ENCODE measurements at places on chromosomes 5 and 9.

- no peak for DNase-seq
Observed at GRCh38 chr5:123097871-123098735, 9.1 kb downstream of the PRDM6 start.

- DNase-seq: no peak
Observed at GRCh38 chr5:96881511-96882115, 5.3 kb downstream of the ERAP2 start.

- no peak for DNase-seq
Observed at GRCh38 chr9:89353989-89354388, 35.7 kb downstream of the SECISBP2 start.

- no peak for DNase-seq
Observed at GRCh38 chr9:127064335-127064734, 58.1 kb downstream of the ANGPTL2 start.

GRCh38 chr9:14314424-14314928 lies 535 bp upstream of the NFIB start:
- DNase-seq: peak; percentile 20

- DNase-seq: no peak
Observed at GRCh38 chr5:84445049-84445685, 60.5 kb upstream of the EDIL3 start.

DNA sequence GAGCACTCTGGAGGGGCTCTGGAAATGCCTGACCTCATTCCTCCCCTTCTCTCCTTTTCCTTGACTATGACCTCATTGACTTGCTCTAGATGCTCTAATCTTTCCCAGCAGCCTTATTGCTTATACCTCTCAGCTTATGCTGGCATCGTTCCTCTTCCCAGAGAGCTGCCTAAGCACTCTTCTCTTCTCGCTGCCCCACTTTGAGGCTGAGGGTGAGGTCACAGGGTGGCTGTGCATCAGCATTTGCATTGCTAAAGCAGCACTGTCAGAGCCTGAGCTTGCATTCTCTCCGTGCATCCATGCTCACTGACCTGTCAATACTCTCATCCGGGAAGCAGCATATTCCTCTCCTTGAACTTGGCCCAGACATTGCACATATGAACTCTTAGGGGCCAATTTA lies 96.4 kb upstream of the NTRK2 start:
- no peak for DNase-seq

- DNase-seq: peak; percentile 37
Observed at GRCh38 chr5:53423724-53424123, 56.7 kb upstream of the FST start.

- peak; percentile 96 for DNase-seq
Observed at GRCh38 chr5:126384985-126385384, 38.2 kb upstream of the GRAMD2B start.

GRCh38 chr5:157109744-157110143 lies 900 bp upstream of the HAVCR2 start:
- DNase-seq: no peak

GRCh38 chr5:136622747-136623146 lies 257.4 kb upstream of the TRPC7 start:
- no peak for DNase-seq

- no peak for DNase-seq
Observed at GRCh38 chr9:104794070-104794469, 30.1 kb downstream of the NIPSNAP3B start.

DNA sequence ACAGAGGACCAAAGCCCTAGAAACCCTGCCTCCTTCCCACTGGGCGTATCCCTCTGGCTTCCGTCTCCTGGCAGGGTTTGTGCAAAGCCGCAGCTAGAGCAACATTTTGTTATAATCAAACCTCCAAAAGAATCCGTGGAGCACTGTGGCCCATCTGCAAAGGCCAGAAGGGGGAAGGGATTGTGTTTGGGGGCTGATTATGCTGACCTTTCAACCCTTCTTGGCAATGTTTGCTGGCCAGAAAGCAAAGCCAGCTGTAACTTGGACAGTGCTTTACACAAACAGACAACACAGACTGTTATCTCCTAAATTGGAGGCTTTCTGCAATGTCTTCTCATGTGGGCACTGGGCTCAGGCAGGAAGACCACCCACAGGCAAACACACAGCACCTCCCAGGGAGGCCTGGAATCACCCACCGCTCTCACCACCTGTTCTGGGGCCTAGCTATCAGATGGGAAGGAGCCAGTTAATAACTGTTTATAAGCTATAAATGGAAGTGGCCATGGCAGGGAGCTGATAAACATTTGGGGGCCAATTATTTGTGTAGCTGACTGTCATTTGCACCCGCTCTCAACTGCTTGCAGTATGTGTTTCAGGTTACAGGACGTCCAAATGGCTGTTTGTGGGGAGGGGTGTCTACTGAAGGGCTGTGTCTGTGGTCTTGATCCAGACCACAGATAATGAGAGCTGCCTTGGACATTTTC lies 121.6 kb upstream of the ERCC6L2 start:
- DNase-seq: no peak

- no peak for DNase-seq
Observed at GRCh38 chr5:150703762-150704161, 2.9 kb upstream of the RBM22 start.

DNA sequence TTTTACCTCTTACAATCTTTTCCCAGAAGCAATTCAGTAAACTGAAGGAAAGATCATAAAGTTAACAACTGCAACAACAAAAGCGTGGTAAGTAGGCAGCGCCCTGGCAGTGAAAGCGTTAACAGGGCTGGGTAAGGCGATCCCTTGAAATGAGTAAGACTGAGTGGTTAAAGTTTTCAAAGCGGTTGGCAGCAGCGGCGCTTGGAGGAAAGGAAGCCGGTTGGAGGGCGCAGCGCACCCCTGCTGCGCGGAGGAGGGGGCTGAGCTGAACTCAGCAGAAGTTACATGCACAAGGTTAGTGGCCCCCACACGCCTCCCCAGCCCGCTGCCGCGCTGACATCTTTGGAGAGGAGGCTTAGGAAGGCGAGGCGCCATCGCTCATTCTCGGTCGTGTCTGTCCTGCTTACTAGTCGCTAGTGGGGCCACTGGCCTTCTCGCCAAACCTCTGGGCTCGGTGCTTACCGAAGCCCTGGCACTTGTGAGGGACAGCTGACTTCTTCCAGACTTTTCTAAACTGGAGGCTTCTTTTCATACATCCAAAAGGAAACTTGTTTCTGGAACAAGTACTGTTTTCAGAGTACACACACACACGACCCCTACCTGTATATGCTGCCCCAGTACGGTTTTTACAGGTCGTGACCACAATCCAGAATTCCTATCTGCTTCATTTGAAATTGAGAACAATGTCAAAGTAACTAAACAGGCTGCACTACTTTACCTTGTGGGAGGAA lies at the start of gene SH3RF2:
Gene SH3RF2 (plus strand): TSS at position 178 of the 731 bp plus-strand sequence. CDS start 1,351 bp downstream, outside the sequence.
- peak; percentile 78 for DNase-seq

- DNase-seq: no peak
Observed at GRCh38 chr9:18032636-18033035, 441.3 kb upstream of the ADAMTSL1 start.

GRCh38 chr9:27626244-27627187 lies 53.2 kb upstream of the C9orf72 start:
- no peak for DNase-seq

- DNase-seq: peak; percentile 68
Observed at GRCh38 chr5:134561871-134562296, 36.4 kb downstream of the JADE2 start.

GRCh38 chr5:148866024-148866423 lies 39.6 kb downstream of the ADRB2 start:
- no peak for DNase-seq

DNA sequence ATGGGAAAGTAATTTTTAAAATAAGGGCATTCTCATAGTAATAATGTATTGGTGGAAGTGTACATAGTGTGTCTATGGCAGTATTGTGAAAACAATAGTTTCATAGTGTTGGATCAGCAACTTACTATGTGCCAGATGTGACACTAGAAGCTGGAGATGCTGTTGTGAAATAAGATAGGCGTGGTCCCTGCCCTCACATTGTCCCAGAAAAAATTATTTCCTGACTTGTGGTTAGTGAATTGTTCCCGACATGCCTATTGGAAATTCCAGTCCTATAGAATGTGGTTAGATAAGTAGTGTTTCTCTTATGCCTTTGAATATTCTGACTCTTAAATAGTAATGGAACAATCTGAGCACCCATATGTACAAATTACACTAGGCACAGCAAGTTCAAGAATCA lies 55.3 kb upstream of the MTAP start:
- peak; percentile 47 for DNase-seq

- no peak for DNase-seq
Observed at GRCh38 chr9:81116340-81117137, 572.8 kb downstream of the TLE1 start.

- no peak for DNase-seq
Observed at GRCh38 chr9:134502266-134502791, 139.3 kb upstream of the COL5A1 start.

DNA sequence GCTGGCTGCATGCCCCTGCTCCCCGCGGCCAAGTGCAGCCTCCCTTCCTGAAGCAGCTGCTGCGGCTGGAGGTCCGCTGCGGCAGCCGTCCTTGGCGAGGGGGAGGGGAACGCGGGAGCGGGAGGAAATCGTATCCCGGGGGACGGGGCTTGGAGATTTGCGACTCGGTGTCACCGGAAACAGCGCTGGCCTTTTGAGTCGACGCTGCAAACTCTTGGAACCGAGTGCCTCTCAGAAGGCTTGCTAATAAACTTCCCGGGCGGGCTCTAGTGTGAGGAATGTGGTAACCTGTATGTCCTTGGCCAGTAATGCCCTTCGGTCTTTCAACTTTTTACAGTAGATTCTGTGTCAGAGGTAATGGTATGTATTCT lies 82.7 kb downstream of the PTPDC1 start:
- no peak for DNase-seq

- no peak for DNase-seq
Observed at GRCh38 chr5:179422213-179422855, 77.1 kb upstream of the ADAMTS2 start.

DNA sequence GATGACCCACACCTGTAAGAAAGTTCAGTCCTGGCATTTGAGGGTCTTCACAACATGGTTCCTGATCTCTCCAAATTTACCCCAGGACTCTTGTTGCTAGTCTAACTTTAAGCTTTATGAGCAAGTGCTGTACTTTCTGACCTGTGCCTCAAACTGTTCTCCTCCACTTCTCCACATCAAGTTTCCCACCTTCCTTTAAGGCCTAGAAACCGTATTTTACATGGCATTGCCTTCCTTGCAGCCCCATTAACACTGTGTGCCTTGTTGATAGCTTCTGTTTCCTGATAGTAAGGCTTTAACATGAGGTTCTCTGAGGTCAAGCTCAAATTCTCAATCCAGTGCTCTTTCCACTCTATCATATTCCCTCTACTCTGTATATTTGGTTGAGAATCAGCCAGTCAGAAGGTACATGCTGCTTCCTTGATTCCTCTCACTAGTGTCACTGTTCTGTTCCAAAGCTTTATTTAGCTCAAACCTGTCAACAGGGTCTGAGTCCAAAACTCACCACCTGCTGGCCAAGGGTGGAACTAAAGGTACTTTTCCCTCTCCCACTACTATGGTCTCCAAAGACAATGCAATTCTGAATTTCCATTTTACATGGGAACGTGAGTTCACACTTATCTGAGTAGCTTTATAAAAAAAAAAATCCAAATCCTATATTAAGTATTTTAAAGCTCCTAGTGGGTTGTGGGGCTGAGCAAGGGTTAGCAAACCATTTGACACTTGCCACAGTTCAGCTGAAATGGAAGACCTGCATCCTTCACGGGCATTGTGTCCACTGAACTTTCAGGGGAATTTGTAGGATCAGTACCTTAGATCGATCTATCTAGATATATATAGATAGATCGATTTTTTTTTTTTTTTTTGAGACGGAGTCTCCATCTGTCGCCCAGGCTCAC lies 21.1 kb downstream of the VCP start:
- DNase-seq: peak; percentile 58

- peak; percentile 24 for DNase-seq
Observed at GRCh38 chr5:139091439-139092156, 106.6 kb downstream of the SIL1 start.

- DNase-seq: no peak
Observed at GRCh38 chr5:514673-515072, 9.6 kb downstream of the SLC9A3 start.

DNA sequence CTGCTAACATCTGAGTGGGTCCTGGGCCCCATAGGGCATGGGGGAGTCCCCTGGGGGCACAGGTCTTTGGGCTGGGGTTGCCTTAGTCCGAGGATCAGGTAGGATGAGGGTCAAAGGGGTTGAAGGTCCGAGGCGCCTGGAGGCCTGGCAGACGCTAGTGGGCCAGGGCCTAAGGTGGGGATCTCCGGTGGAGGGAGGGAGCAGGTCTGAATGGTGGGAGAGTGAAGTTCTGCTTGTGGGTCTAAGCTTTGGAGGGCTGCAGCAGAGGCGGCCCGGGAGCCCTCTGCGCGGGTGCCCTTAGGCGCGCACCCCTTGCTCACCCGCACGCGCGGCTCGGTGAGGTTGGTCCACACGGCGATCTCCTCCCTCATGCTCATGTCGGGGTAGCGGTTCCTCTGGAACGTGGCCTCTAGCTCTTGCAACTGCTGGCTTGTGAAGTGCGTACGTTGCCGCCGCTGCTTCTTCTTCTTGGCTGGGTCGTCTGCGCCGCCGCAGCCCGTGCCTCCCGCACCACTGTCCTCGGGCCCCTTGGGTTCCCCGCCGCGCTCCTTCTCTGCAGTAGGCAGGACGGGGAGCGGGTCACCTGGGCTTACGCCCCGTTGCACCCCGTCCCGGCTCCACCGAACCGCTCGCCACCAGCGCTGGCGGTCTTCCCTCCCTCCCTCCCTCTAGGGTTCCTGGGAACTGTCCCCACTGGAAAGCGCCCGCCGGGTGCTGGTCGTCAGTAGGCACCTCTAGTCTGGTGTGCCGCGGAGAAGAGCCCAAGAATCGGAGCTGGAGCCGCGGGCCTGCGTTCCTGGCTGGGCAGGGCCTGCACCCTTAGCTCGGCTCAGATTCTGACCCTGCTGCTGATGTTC lies 2.8 kb downstream of the PITX1 start:
- DNase-seq: no peak

DNA sequence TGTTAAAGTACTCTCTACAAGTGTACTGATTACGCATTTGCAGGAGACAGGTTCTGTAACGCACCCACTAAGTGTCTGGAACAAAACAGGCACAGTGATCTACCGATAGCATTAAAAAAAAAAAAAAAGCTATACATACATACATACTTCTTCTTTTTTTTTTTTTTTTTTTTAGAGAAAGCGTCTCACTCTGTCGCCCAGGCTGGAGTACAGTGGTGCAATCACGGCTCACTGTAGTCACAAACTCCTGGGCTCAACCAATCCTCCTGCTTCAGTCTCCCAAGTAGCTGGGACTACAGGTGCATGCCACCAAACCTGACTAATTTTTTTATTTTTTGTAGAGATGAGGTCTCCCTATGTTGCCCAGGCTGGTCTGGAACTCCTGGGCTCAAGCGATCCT lies 7.6 kb downstream of the KIF24 start:
- no peak for DNase-seq

GRCh38 chr5:149886692-149887470 lies 57.7 kb downstream of the PDE6A start:
- DNase-seq: peak; percentile 74

DNA sequence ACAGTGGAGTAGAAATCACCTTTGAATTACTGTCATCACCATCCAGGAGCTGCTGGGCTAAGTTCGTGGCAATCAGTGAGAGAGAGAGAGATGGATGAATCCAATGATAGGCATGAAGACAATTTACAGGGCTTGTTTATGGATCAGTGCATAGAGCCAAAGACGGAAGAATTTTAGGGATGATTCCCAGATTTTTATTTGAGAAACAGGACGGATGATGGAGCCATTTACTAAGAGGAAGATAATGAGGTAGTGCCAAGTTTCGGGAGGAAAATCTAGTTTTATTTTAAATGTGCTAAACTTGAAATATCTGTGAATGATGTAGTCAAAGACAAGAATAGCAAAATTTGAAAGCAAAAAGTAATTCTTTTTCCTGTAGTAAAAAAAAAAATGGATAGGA lies 394.2 kb upstream of the PAPPA start:
- DNase-seq: peak; percentile 59

- no peak for DNase-seq
Observed at GRCh38 chr5:138594305-138595058, 19.3 kb upstream of the HSPA9 start.

- DNase-seq: no peak
Observed at GRCh38 chr9:13173553-13173952, 105.9 kb downstream of the MPDZ start.
